Naive thymus-derived CD4-positive, alpha-beta T cell (primary cell): ENCODE measurements at places on chromosomes 3 and 15.

- no peak for DNase-seq
Observed at GRCh38 chr3:68009900-68010299, 355.5 kb upstream of the SUCLG2 start.

- DNase-seq, result no peak
Observed at GRCh38 chr3:141528800-141529199, 42.0 kb downstream of the RASA2 start.

- no peak for DNase-seq
Observed at GRCh38 chr15:49870472-49870871, 248.6 kb downstream of the ATP8B4 start.

- no peak for DNase-seq
Observed at GRCh38 chr3:10951295-10951926, 41.1 kb upstream of the SLC6A1 start.

- no peak for DNase-seq
Observed at GRCh38 chr15:41562784-41563198, 3.8 kb downstream of the TYRO3 start.

GRCh38 chr3:172836390-172836997 lies 86.0 kb downstream of the ECT2 start:
- no peak for DNase-seq

DNA sequence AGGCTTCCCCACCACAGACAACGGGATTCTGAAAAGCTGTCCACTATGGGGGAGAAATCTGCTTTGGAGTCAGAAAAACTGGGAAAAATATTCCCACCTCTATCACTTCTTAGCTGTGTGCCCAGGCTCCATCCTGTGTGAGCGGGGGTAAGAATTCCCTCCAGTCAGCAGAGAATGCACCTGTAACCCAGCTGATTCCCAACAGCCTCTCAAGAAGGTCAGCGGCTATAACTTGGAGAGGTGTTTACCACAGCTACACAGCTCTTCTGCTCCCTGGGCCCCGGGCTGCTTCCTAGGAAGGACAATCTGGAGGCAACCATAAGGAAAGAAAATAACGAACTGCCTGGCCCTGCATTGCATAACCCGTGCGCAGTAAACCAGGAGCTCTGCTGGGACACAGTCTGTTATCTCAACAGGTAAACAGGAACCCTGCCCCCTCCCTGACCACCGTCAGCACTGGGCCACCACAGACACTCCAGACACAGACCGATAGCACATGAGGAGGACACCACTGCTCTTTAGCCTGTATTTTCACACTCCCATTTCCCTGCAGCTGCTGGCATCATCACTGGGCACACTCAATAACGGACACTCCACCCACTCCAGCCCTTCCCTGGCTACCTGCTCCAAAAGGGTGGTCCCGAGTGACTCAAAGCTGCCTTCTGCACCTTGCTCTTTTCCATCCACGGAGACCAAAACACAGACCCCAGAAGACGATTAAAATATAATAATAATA lies 2.1 kb downstream of the RAB43 start:
- no peak for DNase-seq
